CD4-positive, CD25-positive, alpha-beta regulatory T cell (primary cell): ENCODE measurements at places on chromosomes 12 and 14. TPM values are rescaled to one million over a fixed set of nuclear protein-coding genes. Genes with fewer than 3 reads are reported as not detected.

DNA sequence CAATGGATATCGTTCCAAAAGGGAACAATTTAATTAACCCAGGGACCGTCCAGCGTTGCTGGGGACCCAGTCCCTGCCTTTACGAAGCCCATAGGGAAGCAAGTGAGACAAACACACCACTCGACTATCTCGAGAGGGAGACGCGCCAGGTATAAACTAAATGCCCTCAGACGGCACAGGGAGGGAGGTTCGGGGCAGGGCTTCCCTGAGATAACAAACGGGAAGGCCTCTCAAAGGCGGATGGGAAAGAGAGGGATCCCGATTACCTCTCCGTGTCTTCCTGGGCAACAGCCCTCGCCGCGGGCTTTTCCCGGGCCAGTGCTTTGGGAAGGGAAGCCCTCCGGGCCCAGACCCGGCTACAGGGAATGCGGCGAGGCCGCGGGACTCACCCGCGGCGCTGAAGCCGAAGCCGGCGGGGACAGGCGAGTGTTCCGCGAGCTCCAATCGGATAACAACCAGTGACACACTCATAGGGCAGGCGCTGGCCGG lies 390 bp downstream of the BRAP start:
- H3K4me3 ChIP-seq = peak overlapping the region; percentile 91
- no peaks in the 10 kb centered on the region for H3K27me3 ChIP-seq
- H3K36me3 ChIP-seq = peaks cover 24% of the 10 kb centered on the region
- DNase-seq = peak; percentile 31

DNA sequence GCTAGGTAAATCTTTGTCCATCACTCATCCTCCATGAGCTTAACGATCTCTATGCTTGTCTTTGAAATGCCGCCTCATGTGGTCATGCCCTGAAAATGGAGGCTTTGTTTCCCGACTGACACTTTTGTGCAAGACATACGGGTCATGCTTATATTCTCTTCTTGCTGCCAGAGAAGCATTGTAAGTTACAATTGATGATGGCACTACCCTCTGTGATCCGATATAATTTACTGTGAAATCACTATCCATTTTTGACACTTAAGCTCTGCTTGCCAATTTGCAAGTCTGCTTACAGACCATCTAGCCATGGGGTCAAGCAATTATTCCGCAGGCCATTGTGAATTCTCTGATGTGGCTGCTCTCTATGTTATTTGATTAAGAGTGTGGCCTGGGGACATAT lies 650.0 kb downstream of the FLRT2 start:
- no peak for DNase-seq
- no peaks in the 10 kb centered on the region for H3K27me3 ChIP-seq
- no peak overlapping the region for H3K27ac ChIP-seq

- DNase-seq = peak; percentile 84
- no peaks in the 10 kb centered on the region for H3K27me3 ChIP-seq
Measured at GRCh38 chr12:132506328-132507160, 16.6 kb downstream of the FBRSL1 start.

DNA sequence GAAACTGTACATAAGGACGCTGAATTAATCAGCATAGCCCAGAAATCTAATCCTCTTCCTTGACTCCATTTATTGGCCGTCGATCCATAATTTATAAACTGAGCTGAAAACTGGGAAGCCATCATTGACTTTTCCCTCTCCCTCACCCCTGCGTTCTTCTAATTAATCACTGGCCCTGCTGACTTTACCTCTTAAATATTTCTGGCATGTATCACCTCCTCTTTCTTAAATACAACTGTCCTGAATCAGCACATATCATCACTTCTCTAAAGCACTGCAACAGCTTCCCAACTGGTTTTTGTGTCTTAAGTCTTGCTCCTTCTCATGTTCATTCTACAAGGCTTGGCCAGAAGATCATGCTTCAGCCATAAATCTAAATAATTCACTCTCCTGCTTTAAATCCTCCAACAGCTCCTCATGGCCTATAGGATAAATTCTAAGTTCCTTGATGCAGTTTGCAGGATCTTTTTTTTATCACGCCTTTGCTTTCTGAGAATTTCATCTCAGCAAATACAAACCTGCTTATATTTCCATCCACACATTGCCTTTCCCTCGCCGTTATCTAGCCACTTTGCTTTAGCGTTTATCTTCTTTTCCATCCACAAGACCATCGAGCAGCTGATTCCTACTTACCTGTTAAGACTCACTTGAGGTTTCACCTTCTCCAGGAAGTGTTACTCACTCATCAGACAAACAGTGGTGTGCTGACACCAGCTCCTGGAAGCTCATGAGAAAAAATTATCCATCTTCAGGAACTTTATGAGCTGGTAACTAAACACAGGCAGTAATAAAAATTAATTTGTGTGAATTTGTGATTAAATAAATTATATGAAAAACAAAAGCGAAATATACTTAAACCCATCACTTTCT lies 295.6 kb upstream of the FLRT2 start:
- no peaks in the 10 kb centered on the region for H3K36me3 ChIP-seq
- no peak for DNase-seq
- no peak overlapping the region for H3K4me3 ChIP-seq
- no peaks in the 10 kb centered on the region for H3K27me3 ChIP-seq

- H3K27ac ChIP-seq = no peak overlapping the region
- no peaks in the 10 kb centered on the region for H3K36me3 ChIP-seq
- DNase-seq = no peak
- H3K4me1 ChIP-seq = no peaks in the 10 kb centered on the region
- H3K27me3 ChIP-seq = no peaks in the 10 kb centered on the region
Measured at GRCh38 chr12:85779768-85780167, 56.4 kb downstream of the RASSF9 start.

DNA sequence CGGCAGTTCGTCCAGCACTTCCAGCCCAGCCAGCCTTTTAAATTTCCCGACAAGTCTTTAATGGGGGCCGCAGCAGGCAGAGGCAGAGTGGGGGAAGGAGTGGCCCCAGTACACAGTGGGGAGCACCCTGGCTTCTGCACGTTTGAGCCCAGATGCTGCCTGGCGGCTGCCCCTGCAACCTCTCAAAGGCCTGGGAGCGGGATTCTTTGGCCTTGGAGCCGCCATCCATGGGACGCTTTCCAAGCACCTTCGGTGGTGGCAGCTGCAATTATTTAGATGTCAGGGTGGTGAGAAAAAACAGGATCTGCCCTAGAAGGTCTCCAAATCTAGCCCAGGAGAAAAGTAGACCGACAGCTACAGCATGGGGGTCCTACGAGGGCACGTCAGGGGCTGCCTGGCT lies 46.0 kb downstream of the FAM222A start:
- H3K36me3 ChIP-seq = no peaks in the 10 kb centered on the region
- no peak overlapping the region for H3K4me3 ChIP-seq
- no peaks in the 10 kb centered on the region for H3K4me1 ChIP-seq
- no peaks in the 10 kb centered on the region for H3K27me3 ChIP-seq
- H3K27ac ChIP-seq = no peak overlapping the region
- DNase-seq = no peak

- DNase-seq = no peak
- H3K27ac ChIP-seq = no peak overlapping the region
- H3K27me3 ChIP-seq = peaks cover 9% of the 10 kb centered on the region
- no peaks in the 10 kb centered on the region for H3K4me1 ChIP-seq
Measured at GRCh38 chr12:47024463-47024862, 55.0 kb upstream of the PCED1B start.

Gene MIP
- 0.09 TPM for polyA plus RNA-seq

Gene VRK1
- 41.9 TPM for polyA plus RNA-seq

Gene JAG2
- polyA plus RNA-seq = 0.23 TPM

Gene CABP1
- polyA plus RNA-seq = not detected

DNA sequence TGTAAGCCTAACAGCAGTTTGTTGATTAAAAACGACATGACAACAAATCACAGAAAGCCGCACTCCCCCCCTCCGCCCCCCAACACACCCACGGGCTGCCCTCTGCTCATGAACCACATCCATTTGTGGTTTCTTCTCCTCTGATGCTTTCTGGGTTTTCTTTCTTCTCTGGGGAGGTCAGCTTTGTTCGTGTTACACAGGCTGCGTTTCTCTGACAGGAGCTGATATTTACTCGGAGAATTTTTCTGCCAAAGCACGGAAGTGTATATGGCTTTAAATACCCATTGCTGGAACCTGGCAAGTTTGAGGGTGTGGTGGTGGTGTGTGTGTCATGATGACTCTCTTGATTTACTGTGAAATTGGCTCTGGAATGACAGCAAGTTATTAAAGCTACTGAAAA lies 883.7 kb upstream of the TMEM132C start:
- no peaks in the 10 kb centered on the region for H3K36me3 ChIP-seq
- no peak overlapping the region for H3K27ac ChIP-seq
- peaks cover 6% of the 10 kb centered on the region for H3K4me1 ChIP-seq

Gene RNASE7
- not detected for polyA plus RNA-seq

Gene SLC38A4
- not detected for polyA plus RNA-seq
